ENCODE measurements at places on chromosomes 6 and 20.
A peak's percentile ranks its signal among the peaks of the same experiment; 100 is the strongest.

- no peak for DNase-seq
Measured at GRCh38 chr20:34984756-34985261, 29.1 kb downstream of the MYH7B start.

DNA sequence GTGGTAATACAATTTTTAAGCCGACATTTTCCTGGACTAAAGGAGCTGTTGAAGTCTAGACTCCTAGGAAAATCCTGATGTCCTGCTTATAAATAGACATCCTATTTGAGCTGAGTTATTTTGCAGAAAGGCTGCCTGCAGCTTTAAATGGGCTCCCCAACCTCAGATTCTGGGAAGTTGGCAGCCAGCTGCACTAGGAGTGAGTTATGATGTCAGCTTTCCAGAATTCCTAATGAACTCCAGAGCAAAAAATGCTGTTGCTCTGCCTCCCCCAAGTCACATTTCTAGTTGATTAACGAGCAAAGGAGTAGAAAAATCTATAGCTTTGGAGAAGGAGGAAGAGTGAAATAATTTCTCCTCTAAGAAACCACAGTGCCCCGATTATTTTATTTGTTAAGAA, 346.3 kb upstream of the SULF2 start:
- DNase-seq = no peak

- no peak for DNase-seq
Measured at GRCh38 chr20:16005021-16005914, 568.0 kb downstream of the KIF16B start.

DNA sequence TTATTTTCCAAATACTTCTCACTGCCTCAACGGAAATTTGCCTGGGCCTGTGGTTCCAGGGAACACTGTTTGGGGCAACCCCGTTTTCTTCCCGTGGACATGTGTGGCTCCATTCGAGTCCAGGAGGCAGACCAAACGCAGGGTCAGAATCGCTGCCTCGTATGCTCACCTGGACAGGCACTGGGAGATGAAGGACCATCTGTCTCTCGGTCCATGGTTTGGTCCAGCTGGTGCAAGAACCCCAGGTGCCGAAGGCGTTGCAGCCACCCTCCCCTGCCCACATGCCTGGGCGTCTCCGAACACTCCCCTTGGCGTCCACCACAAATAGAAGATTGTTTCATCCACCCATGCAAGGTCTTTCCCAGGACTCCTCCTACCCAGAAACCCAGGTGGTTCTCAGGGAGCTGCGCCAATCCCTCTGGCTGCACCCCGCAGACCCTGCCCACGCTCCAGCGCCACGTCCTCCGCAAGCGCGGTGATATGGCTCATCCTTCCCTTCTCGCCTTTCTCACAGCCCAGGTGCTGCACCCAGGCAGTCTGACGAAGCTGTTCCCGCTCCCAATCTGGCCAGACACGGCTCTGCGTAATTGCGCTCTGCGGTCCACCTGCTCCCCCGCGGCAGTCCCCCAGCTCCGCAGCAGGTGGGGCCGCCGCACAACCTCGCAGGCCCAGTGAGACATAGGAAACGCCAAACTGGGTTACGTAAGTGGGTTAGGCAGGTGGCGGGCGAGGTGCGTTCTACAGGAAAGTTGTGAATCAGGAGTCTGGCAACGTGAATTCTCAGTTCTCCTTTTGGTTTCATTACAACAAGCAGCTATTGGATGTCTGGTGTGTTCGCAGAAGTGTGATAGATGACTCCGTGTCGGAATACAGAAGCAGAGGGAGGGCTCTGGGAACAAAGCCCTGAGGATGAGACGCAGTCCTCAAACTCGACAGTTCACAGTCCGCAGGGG, 146.2 kb upstream of the ECI2 start:
- DNase-seq = peak; percentile 50

DNA sequence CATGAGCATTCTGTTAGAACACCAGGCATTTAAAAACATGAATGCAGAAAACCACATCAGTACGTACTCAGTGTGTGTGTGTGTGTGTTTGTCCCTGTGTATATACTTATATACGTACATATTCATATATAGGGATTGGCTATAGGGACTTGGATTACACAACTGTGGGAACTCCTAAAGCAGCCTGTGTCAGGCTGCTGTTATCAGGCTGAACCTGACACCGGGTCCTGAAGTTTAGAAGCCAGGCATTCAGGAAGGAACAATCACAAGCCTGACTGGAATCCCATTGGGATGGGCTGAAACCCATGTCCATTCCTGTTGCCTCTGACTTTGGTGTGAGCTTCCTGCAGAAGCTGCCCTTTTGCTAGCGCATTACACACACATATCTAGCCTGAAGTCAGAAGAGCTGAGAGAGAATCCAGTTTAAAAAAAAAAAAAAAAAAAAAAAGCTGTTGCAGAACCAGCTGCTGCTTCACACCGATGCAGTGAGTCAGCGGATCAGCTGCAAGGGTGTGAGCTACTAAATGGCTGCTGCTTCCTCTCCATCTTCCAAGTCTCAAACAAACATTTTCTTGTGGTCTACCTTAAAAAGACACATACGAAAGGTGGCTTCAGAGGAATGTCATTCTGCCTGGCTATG, 348.1 kb downstream of the THBS2 start:
- DNase-seq = no peak

DNA sequence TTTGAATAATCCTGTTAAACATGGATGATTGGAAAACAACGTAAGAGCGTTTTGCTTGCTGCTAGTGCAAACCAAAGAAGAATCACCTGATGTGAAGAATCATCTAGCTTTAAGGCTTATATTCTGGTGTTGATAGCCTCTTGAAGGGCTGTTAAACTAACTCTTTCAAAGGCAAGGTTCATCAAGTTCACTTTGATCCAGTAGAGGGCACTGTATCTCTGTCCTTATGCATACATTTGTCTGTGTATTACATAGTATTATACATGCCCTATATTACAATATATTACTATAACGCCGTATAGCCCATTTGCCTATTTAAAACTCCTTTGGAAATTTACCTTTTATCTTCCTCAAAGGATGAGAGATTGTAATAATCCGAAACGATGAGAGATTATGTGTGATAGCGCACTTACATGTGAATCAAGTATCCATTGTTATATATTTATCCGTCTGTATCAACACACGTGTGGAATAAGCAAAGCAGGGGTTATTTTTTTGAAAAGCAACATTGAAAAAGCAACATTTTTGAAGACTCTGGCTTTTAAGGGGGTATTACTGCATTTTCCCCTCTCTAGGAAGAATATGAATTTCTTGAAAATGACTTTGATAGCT, 50.8 kb upstream of the NRN1 start:
- no peak for DNase-seq

DNA sequence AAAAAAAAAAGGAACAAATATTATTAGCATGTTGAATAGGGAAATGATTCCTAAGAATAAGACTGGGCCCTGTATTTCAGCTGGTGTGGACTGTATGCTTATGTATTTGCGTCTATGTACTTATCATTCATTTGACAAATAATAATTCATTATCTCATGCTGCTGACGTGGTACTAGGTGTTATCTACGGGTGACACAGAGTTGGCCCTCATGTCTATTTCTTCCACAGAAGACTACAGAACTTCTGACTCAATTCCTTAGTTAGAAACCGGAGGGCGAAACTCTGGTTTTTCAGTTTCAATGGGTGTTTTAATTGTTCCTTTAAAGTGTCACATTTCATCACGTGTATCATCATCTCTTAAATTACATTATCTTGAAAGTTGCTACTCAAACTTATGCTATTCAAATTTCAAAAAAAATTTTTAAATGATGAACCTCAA, 305.9 kb downstream of the CLIC5 start:
- no peak for DNase-seq

DNA sequence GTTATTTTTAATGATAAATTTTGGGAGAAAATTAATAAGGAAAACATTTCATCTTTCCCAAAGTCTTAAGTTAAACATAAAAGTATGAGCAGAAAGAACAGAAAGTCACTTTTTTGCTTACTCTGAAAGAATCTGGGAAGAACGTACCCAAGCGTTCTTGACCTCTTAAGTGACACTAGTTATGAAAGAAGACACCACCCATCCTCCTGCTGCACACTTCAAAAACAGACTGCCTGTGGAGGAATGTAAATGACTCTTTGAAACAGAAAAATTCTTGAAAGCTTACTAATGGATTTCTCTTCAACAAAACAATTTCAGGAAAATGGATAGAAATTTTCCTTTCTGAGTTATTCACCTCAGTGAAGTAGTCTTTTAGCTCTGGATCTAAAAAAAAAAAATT, 227.7 kb downstream of the MEI4 start:
- DNase-seq = no peak

- DNase-seq = no peak
Measured at GRCh38 chr6:14665827-14666724, 548.5 kb downstream of the CD83 start.

GRCh38 chr6:159130846-159131245, 38.4 kb upstream of the FNDC1 start:
- DNase-seq = no peak

DNA sequence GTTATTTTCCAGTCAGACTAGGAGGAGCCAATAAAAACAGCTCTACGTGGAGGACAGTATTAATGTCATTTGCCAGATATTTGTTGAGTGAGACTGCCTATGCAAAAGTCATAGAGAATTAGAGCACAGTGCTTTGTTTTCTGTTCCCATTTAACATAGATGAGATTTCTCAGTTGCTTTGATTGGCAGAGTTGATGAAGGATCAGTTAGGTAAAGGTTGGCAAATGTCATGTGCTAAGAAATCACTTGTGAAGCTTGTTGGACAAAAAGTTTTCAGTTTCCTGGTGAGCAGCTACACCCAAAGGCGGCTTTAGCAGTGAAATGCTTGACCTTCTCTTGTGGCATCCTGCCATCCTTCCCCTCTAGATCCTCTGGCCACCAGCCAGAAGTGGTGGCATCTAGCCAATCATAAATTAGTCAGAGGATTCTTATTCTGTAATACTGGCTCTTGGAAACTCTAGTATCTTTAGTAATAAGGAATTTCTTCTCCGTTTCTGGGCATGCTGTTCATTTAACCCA, 37.0 kb downstream of the BCKDHB start:
- DNase-seq = no peak

GRCh38 chr6:137704802-137705159, 162.3 kb upstream of the TNFAIP3 start:
- DNase-seq = no peak

DNA sequence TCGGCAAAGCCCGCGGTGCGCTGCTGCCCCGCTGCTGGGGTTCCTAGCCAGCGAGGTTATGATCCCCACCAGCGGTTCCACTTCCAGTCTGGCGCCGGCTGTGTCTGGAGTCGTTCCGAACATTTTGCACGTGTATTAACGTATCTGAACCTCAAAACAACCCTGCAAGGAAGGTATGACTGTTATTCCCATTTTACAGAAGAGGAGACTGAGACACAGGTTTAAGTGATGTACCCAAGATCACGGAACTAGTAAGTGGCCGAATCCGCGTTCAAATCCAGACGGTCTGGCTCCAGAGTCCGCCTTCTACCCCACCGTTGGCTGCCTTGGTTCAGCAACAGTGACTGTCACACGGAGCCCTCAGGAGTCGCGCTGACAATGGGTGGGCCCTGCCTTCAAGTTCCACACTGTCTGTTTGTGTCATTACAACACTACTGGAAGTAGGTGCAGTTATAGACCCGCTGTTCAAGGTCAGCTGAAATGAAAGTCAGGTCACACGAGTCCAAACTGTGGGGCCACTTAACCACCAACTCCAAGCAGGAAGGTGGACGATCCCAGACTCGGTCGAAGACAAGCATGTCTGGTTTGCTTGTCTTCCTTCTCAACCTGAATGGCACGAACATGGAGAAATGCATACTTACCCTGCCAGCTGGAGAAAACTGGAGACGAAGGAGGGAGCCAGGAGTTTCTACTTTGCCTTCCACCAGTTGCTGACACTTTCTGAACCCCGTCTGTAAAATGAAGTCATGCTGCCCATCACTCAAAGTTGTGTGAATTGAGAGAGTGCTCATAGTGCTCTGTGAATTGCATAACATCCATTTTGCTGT, 803 bp upstream of the SRXN1 start:
- DNase-seq = no peak

DNA sequence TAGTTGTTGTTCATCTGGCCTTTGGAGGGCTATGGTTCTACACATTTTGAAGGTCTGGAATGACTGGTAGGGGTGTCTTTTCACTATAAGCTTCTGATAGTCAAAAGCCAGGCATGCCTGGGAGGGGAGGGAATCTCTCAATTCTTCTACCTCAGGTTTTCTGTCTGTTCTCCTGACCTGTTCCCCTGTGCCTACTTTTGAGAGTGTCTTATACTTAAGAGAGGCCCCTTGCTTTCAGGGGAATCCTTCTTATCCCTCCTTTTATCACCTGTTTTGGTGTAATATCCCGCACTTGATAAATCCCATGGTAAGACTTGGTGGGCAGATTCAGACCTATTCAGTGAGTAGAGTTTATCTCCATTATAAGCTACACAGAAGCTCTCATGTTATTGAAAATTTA, 10.4 kb upstream of the SLC13A3 start:
- no peak for DNase-seq

DNA sequence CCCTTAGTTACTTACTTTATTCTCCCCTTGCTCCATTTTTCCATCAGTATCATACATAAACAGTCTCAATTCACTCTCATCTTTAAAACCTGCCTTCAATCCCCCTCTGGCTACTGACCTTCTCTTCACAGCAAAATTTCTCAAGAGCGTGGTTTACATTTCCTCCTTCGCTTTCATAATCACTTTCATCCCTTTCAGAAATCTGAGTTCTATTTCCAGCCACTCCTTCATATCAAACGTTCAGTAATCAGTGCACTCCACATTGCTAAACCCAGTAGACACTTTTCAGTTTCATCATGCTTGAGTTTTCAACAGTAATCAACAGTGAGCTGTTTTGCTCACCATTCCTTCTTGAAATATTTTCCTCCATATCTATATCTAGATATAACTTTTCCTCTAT, 176.7 kb upstream of the HSF2 start:
- DNase-seq = no peak

DNA sequence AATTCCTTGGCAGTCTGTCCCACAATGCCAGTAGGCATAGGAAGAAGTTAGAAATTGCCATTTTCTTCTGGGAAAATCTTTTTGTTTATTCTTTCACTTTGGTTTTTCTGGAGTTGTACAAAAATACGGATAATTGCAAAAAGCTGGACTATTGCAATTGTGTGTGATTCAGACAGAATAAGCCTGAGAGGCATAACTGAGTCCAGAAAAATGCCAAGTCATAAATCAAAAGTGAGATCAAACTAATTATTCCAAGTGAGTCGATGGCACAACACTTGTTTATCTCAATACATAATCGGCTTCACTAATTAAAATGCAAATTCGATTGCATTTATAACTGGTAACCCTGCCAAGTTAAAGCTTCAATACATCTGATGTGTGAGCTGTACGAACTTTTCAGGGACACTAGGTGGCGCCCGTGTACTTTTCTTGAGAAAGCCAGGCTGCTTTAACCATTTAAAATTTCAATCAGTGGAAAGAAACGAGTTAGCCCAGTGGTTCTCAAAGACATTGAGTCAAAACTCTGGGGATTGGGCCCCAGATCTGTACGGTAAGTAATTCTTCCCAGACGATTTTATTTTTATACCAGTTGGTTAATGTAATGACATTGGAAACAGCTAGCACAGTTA, 102.6 kb downstream of the LAMP5 start:
- DNase-seq = peak; percentile 35

Measured in NCI-H187 treated with DMSO at 0.1 percent for 48 hours (cell line).